ENCODE measurements at places on chromosomes 1 and 21.

- no peak for DNase-seq
Observed at GRCh38 chr21:33157303-33157702, 72.4 kb upstream of the IFNAR2 start.

GRCh38 chr1:75612976-75613375 lies 2.1 kb upstream of the SLC44A5 start:
- DNase-seq: no peak

GRCh38 chr1:99670583-99670982 lies 24.7 kb downstream of the PALMD start:
- DNase-seq: no peak

DNA sequence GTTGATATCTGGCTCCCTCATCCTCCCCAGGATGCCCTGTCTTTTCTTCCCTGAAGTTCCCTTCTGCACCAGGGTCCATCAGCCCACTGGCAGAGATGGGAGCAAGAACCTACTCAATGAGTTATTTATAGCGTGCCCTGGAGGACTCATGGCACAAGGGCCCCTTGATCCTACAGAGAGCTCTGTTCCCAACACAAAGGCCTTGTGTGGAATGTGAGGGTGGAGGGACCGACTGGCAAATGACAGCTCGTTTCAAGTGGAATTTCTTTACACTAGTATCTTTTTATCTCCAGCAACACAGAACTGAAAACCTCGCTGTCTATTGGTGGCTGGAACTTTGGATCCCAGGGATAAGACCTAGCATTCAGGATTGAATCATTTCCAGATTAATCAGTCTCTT lies 22.4 kb downstream of the CHI3L2 start:
- no peak for DNase-seq

GRCh38 chr1:218164930-218165700 lies 120.0 kb upstream of the RRP15 start:
- DNase-seq: no peak

DNA sequence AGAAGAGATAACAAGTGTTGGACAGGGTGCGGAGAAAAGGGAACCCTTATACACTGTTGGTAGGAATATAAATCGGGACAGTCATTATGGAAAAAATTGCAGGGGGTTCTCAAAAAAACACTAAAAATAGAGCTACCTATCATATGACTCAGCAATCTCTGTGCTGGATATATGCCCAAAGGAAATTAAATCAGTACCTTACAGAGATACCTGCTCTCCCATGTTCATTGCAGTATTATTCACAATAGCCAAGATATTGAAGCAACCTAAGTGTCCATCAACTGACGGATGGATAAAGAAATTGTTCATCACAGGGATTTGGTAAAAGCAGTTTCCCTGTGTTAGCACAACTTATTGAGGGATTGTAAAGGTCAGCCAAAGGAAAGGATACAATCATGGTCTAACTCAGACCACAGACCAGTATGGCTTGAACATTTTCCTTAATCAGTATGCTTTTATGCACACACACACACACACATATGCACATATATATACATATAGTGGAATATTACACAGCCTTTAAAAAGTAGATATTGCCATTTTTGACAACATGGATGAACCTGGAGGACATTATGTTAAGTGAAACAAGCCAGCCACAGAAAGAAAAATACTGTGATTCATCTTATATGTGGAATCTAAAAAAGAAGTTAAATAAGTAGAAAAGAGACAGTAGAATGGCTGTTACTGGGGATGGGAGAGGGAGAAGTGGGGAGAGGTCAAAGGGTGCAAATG lies 44.2 kb upstream of the IRF2BP2 start:
- no peak for DNase-seq

- DNase-seq: no peak
Observed at GRCh38 chr1:162166917-162167615, 97.6 kb downstream of the NOS1AP start.

DNA sequence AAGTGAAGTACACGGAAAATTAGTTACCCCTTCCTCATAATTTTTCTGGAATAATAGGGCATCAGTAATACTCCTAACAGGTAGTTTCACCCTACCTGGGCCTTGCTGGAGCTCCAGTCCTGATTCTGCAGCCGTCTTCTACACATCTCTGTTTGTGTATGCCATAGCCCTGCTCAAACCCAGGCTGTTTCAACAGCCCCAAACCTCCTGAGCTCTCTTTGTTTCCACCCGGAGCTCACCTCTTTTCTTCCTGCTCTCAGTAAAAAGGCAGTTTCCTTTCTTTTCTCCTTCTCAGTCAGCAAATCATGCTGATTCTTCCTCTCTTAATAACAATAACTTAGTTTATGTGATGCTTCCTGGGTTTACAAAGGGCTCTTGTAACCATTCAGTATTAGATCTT lies 355.1 kb upstream of the RUNX1 start:
- no peak for DNase-seq

DNA sequence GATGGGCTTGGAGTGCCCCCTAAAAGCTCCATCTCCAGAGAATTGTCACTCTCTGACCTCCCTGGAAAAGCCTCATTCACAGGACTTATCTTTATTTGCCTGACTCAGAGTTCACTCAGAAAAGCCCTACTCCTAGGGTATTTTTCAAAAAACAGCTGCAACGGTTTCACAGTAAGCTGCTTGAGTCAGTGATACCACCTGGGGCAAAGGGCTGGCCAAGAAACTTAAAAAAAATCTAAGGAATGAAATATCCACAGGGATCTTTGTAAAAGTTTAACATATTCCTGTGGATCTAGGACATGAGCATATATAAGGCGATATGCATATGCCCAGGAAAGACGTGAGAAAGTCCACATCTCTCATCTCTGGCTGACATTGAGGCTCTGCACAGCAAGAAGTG lies 33.8 kb upstream of the TSPAN2 start:
- DNase-seq: no peak

GRCh38 chr1:206975306-206975705 lies 5.0 kb upstream of the FCAMR start:
- no peak for DNase-seq

- DNase-seq: no peak
Observed at GRCh38 chr1:241077386-241078147, 279.4 kb downstream of the RGS7 start.

DNA sequence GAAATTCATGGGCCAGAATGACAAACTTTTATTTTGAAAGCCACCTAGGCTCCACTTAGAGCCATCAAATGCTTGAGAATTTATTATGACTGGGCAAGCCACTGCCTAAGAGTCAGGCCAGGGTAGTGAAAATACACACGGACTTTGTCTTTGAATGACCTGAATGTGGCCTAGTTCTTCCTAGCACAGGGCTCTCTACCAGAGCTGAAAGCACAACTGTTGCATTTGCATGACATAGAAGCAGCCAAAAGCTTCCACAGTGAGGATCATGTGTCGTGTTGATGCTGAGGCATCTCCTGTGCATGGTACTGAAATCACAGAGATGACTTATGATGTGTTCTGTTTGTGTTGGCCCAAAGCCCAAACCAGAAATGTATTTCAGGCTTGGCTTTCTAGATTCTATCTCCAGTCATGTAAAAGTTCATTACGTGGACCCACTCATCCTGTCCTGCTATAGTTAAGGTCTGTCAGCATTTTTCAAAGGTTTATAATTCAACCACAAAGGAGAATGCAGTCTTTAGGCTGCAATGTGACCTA lies 164.0 kb upstream of the UBE2U start:
- peak; percentile 87 for DNase-seq

DNA sequence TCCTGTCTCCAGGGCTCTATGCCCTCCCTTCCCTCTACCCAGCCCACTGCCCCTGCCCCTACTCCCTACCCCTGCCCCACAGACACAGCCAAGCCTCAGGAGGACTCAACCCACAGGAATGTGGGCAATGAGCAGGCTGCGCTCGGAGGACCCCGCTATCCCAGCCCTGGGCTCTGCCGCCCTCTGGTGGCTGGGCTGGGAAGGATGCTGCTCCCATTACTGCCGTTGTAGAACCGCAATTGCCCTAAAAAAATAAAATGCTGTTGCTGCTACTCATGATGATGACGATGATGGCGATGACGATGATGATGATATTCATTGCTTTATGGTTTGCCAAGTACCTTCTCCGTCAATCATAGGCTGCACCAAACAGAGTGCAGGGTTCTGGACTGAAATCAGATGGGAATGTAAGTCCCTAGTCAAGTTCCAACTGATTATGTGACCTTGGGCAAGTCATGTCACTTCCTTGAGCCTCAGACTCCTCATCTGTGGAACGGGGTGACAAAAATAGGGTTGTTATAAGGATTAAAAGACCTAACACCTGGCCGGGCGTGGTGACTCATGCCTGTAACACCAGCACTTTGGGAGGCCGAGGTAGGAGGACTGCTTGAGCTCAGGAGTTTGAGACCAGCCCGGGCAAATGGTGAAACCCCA lies 24.6 kb downstream of the ARHGEF19 start:
- DNase-seq: peak; percentile 89

DNA sequence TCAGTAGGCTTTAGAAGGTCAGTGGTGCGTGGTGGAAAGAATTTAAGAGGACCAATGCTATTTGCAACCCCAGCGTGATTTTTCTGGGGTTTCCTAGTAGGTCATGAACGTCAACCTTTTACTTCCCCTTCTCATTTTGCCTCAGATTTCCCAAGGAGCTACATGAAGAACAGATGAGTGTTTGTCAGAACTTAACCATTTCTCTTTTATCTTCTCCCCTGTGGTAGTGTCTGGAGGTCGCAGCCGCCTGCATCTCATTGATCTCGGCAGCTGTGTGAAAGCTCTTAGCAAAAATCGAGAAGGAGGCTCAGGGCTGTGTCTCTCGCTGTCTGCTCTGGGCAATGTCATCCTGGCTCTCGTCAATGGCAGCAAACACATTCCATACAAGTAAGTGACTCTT lies 491.1 kb downstream of the KIF26B start:
- no peak for DNase-seq

- DNase-seq: no peak
Observed at GRCh38 chr1:215023155-215023832, 59.2 kb upstream of the KCNK2 start.

All from ascending aorta (tissue), 2 donors.